ENCODE measurements at places on chromosomes 13 and 19.

DNA sequence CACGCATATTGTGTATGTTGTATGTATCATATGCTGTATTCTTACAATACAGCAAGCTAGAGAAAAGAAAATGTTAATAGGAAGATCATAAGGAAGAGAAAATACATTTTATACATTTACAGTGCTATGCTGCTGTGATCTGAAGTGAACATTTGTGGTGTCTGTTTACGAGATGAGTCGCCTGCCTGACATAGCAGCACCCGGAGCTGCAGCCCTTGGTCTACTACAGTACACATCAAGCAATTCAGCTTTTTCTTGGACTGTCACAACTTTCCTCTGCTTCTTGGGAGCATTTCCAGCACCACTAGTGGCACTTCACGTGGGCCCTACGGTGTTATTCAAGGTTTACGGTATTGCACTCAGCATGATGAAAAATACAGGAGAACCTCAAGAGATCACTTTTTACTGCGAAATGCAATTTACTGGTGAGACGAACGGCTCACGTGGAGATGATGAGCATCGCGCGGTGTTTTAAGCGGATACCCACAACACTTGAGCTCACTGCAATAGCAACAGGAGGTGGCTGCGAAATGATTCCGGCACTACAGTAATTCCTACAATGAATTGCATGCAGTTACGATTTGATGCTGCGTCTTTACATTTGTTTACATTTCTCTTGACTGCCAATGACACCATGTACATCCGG is 308.4 kb downstream of the FGF9 start:
- no peak for DNase-seq

- DNase-seq, result no peak
Measured at GRCh38 chr13:36108954-36109353, 22.2 kb downstream of the DCLK1 start.

GRCh38 chr19:28949027-28949426 is 263.9 kb downstream of the UQCRFS1 start:
- no peak for DNase-seq

DNA sequence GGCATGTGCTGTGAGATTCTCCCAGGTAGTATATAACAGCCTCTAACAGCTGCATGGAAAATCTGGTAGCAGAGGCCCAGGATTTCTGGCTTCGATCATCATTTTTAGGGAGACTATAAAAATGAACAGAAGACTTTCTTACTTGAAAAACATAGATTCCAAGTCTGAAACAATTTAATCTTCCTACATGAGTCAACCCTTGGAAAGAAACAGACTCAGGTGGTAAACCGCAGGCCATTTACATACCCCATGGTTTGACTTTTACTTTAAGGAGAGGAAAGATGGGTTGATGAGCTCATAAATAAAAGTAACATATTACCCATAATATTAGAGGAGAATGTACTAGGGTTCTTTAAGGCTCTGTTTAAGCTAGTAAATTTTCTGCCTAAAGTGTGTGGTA is 121.6 kb downstream of the CYSLTR2 start:
- DNase-seq, result no peak

DNA sequence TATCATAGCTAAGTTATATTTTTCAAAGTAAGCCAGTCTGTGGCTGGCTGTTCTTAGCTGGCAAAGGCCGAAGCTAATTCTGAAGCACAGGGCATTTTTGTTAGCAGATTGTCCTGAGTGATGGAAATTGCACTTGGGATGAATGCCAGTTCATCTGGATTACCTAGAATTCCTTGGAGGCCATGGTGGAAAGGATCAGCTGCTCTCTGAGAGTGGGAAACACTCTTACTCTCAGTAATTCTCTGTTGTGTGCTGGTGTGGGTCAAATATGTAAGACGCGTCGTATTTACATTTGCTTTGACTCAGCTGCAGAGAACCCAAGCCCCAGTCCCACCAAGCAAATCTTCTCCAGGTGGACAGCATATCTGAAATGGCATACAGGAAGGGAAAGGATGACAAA is 60.7 kb upstream of the C1QTNF9B start:
- no peak for DNase-seq

Data from stimulated activated naive CD4-positive, alpha-beta T cell treated with Interleukin-2 at 50 U/mL for 16 hours (primary cell).